ENCODE measurements at places on chromosomes 3 and 15.

GRCh38 chr15:73457334-73457733, 14.4 kb downstream of the REC114 start:
- DNase-seq: no peak

- DNase-seq: no peak
Measured at GRCh38 chr15:24899367-24899766, 55.4 kb upstream of the SNRPN start.

DNA sequence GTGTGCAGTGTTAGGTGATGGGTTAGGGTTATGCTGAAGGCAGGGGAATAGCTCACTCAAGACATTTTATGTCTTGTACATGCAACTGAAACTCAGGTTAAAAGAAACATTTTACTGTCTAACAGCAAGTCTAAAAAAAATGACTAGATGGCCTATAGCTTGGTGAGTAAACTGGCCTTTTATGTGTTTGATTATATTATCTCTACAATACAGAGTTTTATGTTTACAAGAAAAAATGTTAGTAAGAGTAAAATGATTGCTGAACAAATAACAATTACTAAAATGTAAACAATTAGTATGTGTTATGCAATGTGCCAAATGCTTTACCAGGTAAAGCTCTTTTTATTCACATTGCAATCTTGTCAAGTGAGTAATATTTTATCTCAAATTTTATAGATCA, 1039.6 kb downstream of the ROBO2 start:
- DNase-seq: no peak

- no peak for DNase-seq
Measured at GRCh38 chr3:55559500-55560423, 72.7 kb upstream of the WNT5A start.

GRCh38 chr3:125062904-125063618, 7.3 kb upstream of the HEG1 start:
- DNase-seq: no peak

DNA sequence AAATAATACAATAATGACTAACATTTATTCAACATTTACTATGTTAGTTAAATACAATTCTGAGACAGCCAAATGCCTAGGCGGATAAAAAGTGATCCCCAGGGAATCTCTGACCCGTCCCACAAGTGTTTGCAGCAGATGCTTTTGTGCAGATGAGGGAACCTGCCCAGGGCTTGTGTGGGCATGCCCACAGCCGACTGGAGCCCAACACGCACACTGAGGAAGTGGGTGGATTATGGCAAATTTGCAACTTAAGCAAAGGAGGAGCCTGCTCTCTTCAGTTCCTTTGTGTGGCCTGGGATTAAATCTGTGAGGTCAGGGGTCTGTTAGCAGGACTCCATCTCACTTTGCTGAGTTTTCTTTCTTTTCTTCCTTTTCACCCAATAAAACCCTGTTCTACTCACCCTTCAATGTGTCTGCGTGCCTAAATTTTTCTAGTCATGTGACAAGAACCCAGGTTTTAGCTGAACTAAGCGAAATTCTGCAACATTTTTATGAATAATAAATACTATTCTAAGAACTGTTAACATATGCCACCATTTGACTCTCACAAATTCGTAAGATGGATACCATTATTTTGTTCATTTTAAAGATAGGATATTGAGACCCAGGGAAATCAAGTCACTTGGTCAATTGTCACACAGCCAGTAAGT, 13.9 kb upstream of the RTP1 start:
- no peak for DNase-seq

DNA sequence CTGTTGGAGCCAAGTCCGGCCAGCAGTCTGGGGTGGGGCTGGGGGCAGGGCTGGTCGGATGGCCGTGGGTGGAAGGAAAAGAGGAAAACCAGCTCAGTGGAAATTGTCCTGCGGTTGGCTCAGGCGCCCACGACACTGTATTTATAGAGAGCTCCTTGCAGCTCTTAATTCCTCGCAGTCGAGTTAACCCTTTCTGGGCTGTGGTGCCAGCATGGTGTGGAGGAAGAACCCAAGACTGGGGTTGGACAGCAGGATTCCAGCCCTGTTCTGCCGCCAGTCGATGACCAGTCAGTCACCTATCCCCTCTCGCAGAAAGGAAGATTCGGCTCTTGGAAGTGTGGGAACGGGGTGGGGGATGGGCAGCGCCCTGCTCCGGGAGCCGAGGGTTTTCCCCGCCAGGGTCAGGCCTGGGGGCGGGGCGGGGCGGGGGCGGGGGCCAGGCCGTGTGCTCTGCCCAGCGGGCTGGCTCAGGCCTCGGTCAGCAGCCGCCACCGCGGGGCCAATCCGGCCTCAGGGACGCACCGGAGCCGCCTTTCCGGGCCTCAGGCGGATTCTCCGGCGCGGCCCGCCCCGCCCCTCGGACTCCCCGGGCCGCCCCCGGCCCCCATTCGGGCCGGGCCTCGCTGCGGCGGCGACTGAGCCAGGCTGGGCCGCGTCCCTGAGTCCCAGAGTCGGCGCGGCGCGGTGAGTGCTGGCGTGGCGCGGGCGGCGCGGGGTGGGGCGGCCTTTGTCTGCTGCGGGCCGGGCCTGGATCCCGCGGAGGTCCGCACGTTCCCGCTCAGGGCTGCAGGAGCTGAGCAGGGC, at the start of gene CD276:
TSS of gene CD276 (plus strand) at position 607 of the 804 bp plus-strand sequence. CDS start 15,257 bp downstream, outside the sequence.
- no peak for DNase-seq

GRCh38 chr3:55405436-55405835, 81.7 kb downstream of the WNT5A start:
- DNase-seq: no peak

GRCh38 chr15:92545996-92546395, 109.6 kb downstream of the FAM174B start:
- DNase-seq: no peak

GRCh38 chr3:117036259-117036799, 326.8 kb downstream of the TUSC7 start:
- DNase-seq: no peak

- no peak for DNase-seq
Measured at GRCh38 chr3:65855370-65856100, 183.2 kb downstream of the MAGI1 start.
